ENCODE measurements at places on chromosomes 1 and 21. TPM values are rescaled to one million over a fixed set of nuclear protein-coding genes. Genes with fewer than 3 reads are reported as not detected.

Gene LRRC53
- not detected for total RNA-seq

Gene RGS16
- 33.8 TPM for total RNA-seq

Gene SLC30A2
- not detected for total RNA-seq

Gene TIE1
- total RNA-seq, result 0.25 TPM

DNA sequence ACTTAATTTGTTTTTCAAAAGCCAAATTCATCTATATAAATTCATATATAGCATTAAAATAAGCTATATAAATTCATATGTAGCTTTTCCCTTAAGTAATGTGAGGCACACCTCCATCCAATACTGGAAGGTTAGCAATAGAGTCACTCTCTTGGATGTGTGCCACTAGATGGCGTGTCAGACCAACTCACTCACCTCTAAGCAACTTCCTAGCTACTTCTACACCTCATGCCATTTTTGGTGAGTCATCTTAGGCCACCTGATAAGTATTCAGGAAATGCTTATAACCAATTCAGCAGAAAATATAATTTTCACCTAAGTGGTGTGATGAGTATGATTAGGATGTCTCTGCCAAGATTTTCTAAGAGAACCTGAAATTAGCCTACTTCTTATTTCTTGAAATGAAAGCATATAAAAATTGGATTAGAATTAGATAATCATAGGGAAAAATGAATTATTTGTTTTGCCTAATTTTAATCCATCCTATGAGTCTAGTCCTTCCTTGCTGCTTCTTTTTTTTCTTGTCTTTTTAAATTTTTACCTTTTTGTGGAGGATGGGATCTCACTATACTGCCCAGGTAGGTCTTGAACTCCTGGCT, 34.4 kb upstream of the TADA1 start:
- no peak overlapping the region for H3K4me3 ChIP-seq
- H3K27me3 ChIP-seq, result peaks cover 4% of the 10 kb centered on the region
- DNase-seq, result peak; percentile 89
- H3K36me3 ChIP-seq, result no peaks in the 10 kb centered on the region
- H3K4me1 ChIP-seq, result peaks cover 14% of the 10 kb centered on the region
- H3K27ac ChIP-seq, result no peak overlapping the region

DNA sequence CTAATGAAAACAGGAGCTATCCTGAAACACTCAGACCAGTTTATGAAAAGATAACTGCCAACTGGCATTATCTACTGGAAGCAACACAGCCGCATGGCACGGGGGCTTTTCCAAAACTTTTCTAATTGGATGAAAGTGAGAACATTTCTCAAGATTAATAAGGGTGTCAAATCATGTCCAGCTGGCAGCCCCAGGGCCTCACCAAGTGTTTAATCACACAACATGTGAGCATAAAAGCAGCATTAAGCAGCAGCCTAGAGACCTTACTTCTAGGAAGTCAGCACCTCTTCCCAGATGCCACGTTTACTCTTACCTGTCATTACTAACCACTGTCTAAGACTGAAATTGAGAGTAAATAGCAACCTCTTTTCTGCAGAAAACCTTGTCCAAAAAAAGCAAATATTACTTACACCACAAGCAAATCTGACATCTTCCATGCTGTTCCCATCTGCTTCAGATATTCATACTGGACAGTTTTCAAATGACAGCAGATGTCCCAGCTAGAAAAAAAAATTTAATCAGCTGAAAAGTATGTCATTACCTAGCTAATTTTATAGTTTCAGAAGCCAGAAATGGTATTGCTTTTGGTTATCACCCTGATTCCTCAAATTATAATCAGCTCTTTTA, 341.5 kb upstream of the ZP4 start:
- no peak for DNase-seq
- no peaks in the 10 kb centered on the region for H3K4me1 ChIP-seq
- no peaks in the 10 kb centered on the region for H3K36me3 ChIP-seq
- no peak overlapping the region for H3K27ac ChIP-seq
- H3K4me3 ChIP-seq, result no peak overlapping the region
- no peaks in the 10 kb centered on the region for H3K27me3 ChIP-seq

- H3K36me3 ChIP-seq, result peaks cover 8% of the 10 kb centered on the region
- peaks cover 54% of the 10 kb centered on the region for H3K4me1 ChIP-seq
- H3K27me3 ChIP-seq, result no peaks in the 10 kb centered on the region
- DNase-seq, result peak; percentile 28
- H3K4me3 ChIP-seq, result no peak overlapping the region
Observed at GRCh38 chr1:110237386-110238152, 27.5 kb downstream of the KCNC4 start.

DNA sequence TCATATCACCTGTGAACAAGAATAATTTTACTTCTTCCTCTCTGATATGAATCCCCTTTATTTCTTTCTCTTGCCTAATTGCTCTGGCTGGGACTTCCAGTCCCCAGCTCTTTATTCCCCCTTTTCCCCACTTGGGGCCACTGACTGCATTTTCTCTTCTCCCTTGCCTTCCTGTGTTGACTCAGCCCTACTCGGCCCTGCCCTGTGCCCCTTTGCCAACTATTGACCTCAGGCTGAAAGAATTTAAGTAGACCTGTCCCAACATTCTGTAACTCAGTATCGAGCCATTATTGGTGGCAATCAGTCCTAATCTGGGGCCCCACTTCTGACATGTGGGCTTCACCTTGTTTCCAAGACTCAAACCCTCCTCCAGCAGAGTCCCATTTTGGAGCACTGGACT, 60.6 kb upstream of the STUM start:
- no peak overlapping the region for H3K4me3 ChIP-seq
- DNase-seq, result no peak
- H3K36me3 ChIP-seq, result no peaks in the 10 kb centered on the region
- H3K4me1 ChIP-seq, result peaks cover 26% of the 10 kb centered on the region
- H3K27me3 ChIP-seq, result peaks cover 17% of the 10 kb centered on the region

DNA sequence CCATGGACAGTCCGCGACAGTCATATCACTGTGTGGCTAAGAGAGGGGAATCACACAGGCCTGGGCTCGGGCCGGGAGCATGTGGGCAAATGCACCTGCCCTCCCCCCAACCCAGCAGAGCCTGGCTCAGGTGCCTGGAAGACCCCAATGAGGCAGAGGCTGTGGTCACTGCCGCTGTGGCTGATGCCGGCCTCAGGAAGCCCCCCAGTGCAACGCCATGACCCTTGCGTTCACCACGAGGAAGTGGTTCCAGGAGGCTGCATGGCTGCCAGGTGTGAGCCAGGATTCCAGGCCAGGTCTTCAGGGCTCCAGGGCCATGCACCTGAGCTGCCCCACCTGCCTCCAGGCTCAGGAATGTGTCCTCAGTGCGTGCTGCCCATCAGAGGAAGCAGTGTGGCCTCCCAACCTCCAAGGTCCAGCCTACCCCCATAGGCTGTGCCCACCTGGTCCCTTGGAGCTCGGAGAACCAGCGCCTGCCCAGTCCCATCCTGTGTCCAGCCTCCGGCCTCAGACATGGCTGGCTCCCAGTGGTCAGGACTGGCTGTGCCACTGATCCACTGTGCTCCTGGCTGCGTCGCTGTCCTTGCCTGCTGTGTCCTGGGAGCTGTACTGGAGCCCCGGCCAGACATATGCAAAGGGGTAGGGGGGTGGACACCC, 8.0 kb downstream of the ARHGEF16 start:
- H3K27ac ChIP-seq, result no peak overlapping the region
- no peaks in the 10 kb centered on the region for H3K27me3 ChIP-seq
- no peaks in the 10 kb centered on the region for H3K4me1 ChIP-seq
- DNase-seq, result no peak

Data from activated CD8-positive, alpha-beta T cell treated with anti-CD3 and anti-CD28 coated beads for 36 hours (primary cell).